Suprapubic skin (tissue), 4 donors: ENCODE measurements at places on chromosomes 2 and 18.

- DNase-seq = no peak
These were observed 59.3 kb downstream of the WDR75 start for GRCh38 chr2:189500456-189501160.

DNA sequence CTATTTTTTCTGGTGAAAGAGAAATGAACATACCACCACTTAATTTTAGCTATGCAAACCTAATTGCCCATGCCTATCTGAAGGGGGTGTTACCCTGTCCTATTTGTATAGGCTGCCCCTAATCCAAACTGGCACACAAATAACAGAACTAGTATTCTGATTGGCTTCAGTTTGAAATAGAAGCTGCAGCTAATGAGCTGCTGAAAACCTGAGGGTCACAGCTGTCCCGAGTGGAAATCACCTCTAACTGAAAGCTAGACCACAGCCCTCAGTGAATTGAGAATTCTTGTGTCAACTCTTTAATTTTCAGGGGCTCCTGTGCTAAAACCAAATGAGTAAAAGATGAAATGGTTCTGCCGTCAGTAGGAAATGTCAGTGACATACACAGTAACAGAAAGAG is 28.7 kb downstream of the CCDC141 start:
- DNase-seq = no peak

- no peak for DNase-seq
These were observed 649.1 kb downstream of the NYAP2 start for GRCh38 chr2:226048611-226049010.

- DNase-seq = no peak
These were observed 113.1 kb upstream of the RAB6C start for GRCh38 chr2:129866391-129866790.

DNA sequence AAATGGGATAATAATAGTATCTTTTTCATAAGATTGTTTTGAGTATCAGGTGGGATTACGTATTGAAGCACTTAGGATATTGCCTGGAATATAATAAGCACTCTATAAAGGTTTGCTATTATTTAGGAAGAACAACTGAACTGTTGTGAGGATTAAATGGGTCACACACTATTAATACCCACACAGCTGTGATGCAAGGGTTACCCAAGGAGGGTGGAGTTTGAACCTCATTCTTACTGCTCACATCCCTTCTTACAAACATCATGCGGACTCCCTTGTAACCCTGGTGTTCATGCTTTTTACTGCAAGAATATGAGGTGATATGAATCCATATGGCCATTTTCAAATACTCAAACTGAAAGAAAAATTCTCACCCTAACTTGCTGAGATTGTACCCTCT is 113.5 kb downstream of the KCTD1 start:
- no peak for DNase-seq
